GM23248 (cell line): ENCODE measurements at places on chromosomes 4 and X. TPM values are rescaled to one million over a fixed set of nuclear protein-coding genes. Genes with fewer than 3 reads are reported as not detected.

MGAT4D gene
- total RNA-seq = not detected in 2 replicates

LAP3 gene
- 63.6 and 75.4 TPM in 2 replicates for total RNA-seq

MAGEC3 gene
- total RNA-seq = not detected in 2 replicates

- no peak for DNase-seq
Observed at GRCh38 chrX:132491191-132491590, 2.4 kb upstream of the MBNL3 start.

DNA sequence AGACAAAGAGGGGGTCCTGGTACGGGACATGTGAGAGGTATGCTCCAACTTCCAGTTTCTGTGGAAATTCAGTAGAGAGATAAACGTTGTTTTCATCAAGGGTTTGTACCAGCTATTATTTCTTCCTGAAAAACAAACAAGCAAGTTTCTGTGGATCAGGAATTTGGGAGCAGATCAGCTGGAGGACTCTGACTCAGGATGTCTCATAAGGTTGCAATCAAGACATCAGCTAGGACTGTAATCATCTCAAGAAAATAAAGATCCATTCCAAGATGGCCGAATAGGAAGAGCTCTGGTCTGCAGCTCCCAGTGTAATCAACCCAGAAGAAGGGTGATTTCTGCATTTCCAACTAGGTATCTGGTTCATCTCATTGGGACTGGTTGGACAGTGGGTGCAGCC is 23.5 kb upstream of the NFKB1 start:
- peak; percentile 75 for DNase-seq
